ENCODE measurements at places on chromosomes 7 and 10. TPM values are rescaled to one million over a fixed set of nuclear protein-coding genes. Genes with fewer than 3 reads are reported as not detected.

Gene TACC2
- total RNA-seq: 92.6 TPM

Gene GUSB
- total RNA-seq: 29.0 TPM

Gene MKX
- total RNA-seq: not detected

Gene TRIM74
- 0.39 TPM for total RNA-seq

Gene MRPS16
- 162 TPM for total RNA-seq

Gene STAG3
- total RNA-seq: 0.27 TPM

Gene SEMA3A
- total RNA-seq: 5.2 TPM

Gene VPS37D
- total RNA-seq: 3.1 TPM

Gene CREB5
- 4.4 TPM for total RNA-seq

Gene ADD3
- total RNA-seq: 3.8 TPM
